NCI-H510A (cell line): ENCODE measurements at places on chromosomes 11 and 22.

GRCh38 chr22:50414476-50415248 is 60.2 kb downstream of the SBF1 start:
- no peak for DNase-seq

DNA sequence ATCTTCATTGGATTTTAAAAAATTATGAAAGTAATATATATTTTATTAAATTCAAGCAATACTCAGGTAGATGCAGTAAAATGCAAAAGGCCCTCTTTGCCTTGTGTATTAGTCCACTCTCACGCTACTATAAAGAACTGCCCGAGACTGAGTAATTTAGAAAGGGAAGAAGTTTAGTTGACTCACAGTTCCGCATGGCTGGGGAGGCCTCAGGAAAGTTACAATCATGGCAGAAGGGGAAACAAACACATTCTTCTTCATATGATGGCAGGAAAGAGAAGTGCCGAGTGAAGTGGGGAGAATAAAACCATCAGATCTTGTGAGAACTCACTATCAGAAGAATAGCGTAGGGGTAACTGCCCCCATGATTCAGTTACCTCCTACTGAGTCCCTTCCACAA is 130.8 kb downstream of the HIPK3 start:
- no peak for DNase-seq

GRCh38 chr11:106331176-106331575 is 253.7 kb downstream of the AASDHPPT start:
- DNase-seq = no peak

DNA sequence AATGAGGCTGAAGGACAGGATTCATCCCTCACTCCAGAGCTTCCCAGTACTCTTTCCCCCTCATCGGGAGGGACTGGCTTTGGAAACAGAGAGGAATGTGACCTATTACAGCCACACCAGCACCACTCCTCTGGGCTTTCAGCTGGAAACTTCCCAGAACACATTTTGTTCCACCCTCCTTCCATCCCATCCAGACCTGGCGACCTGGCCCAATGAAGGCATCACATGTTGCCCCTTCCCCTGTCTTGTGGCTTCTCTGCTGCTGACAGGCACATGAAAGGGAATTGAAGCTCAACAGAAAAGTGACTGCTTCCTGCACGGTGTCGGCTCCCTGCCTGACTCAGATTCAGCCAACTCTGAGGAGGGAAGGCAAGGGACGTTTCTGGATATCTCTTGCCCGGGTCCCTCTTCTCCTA is 19.1 kb downstream of the IRAG1 start:
- DNase-seq = no peak

DNA sequence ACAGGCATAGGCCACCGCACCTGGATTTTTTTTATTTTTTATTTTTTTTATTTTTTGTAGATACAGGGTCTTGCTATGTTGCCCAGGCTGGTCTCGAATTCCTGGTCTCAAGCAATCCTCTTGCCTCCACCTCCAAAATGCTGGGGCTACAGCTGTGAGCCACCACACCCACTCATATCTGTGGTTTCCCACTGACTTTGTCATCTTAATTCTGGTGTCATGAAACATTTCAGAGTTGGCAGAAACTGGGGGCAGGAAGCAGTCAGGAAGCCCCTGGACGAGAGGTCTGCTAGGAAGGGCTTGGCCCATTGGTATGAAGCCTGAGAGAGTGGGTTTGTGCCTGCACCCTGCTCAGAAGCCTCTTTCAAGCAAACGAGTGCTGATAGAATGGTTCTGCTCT is 49.1 kb downstream of the COMMD9 start:
- no peak for DNase-seq
